ENCODE measurements at places on chromosomes 3 and 15. TPM values are rescaled to one million over a fixed set of nuclear protein-coding genes. Genes with fewer than 3 reads are reported as not detected.
A peak's percentile ranks its signal among the peaks of the same experiment; 100 is the strongest.

GRCh38 chr3:192645437-192645836 lies 81.9 kb downstream of the FGF12 start:
- no peaks in the 10 kb centered on the region for H3K27me3 ChIP-seq
- DNase-seq: no peak
- no peaks in the 10 kb centered on the region for H3K4me1 ChIP-seq
- H3K36me3 ChIP-seq: no peaks in the 10 kb centered on the region

HES1 gene
- 2.5 TPM for total RNA-seq

GAP43 gene
- not detected for total RNA-seq

C3orf49 gene
- total RNA-seq: not detected

GPR176 gene
- total RNA-seq: 0.34 TPM

GRCh38 chr3:125110016-125110875 lies 54.4 kb upstream of the HEG1 start:
- H3K4me3 ChIP-seq: no peak overlapping the region
- H3K27ac ChIP-seq: peak overlapping the region; percentile 77
- peaks cover 33% of the 10 kb centered on the region for H3K4me1 ChIP-seq
- DNase-seq: no peak
- peaks cover 3% of the 10 kb centered on the region for H3K36me3 ChIP-seq

BFSP2 gene
- not detected for total RNA-seq

DNA sequence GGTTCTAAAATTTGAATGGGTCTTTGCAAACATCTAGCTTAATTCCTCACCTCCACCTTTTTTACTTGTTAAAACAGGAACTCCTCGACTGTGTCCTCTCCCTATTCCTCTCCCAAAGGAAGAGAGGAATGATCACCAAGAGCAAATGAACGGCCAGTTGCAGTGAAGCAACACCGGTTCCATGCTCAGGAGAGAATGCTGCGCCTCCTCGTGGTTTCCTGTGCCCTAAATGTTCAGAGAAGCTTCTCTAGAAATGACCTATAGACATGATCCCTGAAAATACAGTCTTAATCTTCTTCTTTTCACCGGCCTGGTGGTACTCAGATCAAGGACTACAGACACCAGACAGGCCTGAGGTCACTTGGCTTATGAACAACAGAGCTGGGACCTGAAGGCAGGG lies 65.1 kb upstream of the GUCA1C start:
- no peak overlapping the region for H3K4me3 ChIP-seq
- H3K27me3 ChIP-seq: peaks cover 10% of the 10 kb centered on the region
- no peaks in the 10 kb centered on the region for H3K4me1 ChIP-seq
- no peaks in the 10 kb centered on the region for H3K36me3 ChIP-seq

DNA sequence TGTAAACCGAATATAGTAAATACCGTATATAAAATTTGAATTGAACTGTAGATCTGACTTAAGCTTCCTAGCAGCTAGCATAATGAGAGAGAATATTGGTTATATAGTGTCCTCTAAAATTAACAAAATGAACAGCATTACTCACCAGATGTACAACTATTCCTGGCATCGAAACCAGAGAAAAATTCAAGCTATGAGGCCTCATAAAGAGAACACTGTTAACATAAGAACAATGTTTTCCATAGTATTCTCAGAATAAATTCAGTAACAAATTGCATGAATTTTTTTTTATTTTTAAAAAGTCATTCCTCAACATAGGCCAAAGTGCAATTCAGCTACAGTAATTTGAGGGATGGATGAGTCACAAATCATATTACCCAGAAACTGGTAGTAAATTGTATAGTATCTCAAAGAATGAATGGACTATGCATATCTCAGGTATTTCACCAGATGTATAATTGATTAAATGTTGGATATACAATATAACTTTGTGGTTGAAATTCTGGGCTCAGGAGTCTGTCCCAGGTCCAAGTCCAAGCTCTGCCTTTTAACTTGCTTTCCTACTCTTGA lies 5.0 kb downstream of the TMEM207 start:
- H3K4me1 ChIP-seq: peaks cover 9% of the 10 kb centered on the region
- H3K27ac ChIP-seq: no peak overlapping the region
- no peaks in the 10 kb centered on the region for H3K36me3 ChIP-seq
- DNase-seq: no peak
- peaks cover 6% of the 10 kb centered on the region for H3K27me3 ChIP-seq

- no peak for DNase-seq
- H3K4me1 ChIP-seq: no peaks in the 10 kb centered on the region
- no peaks in the 10 kb centered on the region for H3K36me3 ChIP-seq
Measured at GRCh38 chr3:125602752-125603649, 7.7 kb upstream of the OSBPL11 start.

GRCh38 chr15:60191016-60191415 lies 186.9 kb downstream of the FOXB1 start:
- no peak overlapping the region for H3K27ac ChIP-seq
- H3K27me3 ChIP-seq: peaks cover 48% of the 10 kb centered on the region
- H3K4me1 ChIP-seq: no peaks in the 10 kb centered on the region
- DNase-seq: no peak

GRCh38 chr3:127835993-127836882 lies 13.9 kb upstream of the MGLL start:
- H3K4me3 ChIP-seq: no peak overlapping the region
- H3K4me1 ChIP-seq: no peaks in the 10 kb centered on the region
- DNase-seq: no peak
- peaks cover 3% of the 10 kb centered on the region for H3K27me3 ChIP-seq

- DNase-seq: no peak
- no peaks in the 10 kb centered on the region for H3K27me3 ChIP-seq
- H3K36me3 ChIP-seq: peaks cover 64% of the 10 kb centered on the region
- no peak overlapping the region for H3K27ac ChIP-seq
- H3K4me3 ChIP-seq: no peak overlapping the region
Measured at GRCh38 chr3:3154879-3155610, 24.4 kb downstream of the CRBN start.

USP13 gene
- total RNA-seq: 11.1 TPM

GRCh38 chr3:66712210-66712609 lies 211.4 kb upstream of the LRIG1 start:
- no peak for DNase-seq
- H3K4me3 ChIP-seq: no peak overlapping the region
- peaks cover 6% of the 10 kb centered on the region for H3K27me3 ChIP-seq
- no peaks in the 10 kb centered on the region for H3K36me3 ChIP-seq
- H3K27ac ChIP-seq: no peak overlapping the region
- no peaks in the 10 kb centered on the region for H3K4me1 ChIP-seq

TGM4 gene
- total RNA-seq: not detected

- H3K4me3 ChIP-seq: no peak overlapping the region
- peaks cover 2% of the 10 kb centered on the region for H3K27me3 ChIP-seq
- DNase-seq: no peak
- no peaks in the 10 kb centered on the region for H3K36me3 ChIP-seq
- no peaks in the 10 kb centered on the region for H3K4me1 ChIP-seq
Measured at GRCh38 chr3:41327718-41328117, 128.4 kb downstream of the CTNNB1 start.

DPPA2 gene
- not detected for total RNA-seq

GRCh38 chr3:166685246-166685645 lies 694.9 kb downstream of the ZBBX start:
- H3K36me3 ChIP-seq: no peaks in the 10 kb centered on the region
- no peak overlapping the region for H3K4me3 ChIP-seq
- no peak overlapping the region for H3K27ac ChIP-seq
- no peak for DNase-seq

DNA sequence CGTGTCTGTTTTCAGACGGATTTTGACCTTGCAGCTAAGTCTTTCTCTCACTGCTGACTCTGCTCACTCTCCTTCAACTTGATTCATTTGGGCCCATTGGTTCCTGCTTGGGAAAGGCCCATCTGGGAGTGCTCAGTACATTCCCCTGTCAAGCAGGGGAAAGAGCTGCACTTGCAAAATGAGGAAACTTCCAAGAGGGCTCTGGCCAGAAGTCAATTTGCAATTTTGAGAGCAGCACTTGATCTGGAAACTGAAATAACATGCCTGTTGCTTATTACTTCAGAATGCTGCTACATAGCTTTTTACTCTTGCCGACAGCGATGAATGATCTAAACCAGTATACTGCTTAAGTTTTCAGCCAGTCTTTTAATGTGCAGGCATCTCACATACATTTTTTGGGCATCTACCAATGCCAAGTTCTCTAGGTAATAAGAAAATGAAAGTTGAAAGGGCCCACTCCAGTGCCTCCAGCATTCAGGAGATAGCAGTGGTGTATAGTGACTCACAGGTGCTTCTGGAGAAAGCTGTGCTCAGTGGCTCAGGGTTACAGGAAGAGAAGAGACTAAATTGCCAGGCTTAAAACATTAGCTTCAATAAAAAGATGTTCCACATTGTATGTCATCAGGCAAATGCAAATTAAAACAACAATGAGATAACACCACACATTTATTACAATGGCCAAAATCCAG lies 70.1 kb upstream of the RORA start:
- H3K36me3 ChIP-seq: no peaks in the 10 kb centered on the region
- H3K27me3 ChIP-seq: peaks cover 3% of the 10 kb centered on the region
- DNase-seq: no peak
- H3K4me3 ChIP-seq: no peak overlapping the region

DNA sequence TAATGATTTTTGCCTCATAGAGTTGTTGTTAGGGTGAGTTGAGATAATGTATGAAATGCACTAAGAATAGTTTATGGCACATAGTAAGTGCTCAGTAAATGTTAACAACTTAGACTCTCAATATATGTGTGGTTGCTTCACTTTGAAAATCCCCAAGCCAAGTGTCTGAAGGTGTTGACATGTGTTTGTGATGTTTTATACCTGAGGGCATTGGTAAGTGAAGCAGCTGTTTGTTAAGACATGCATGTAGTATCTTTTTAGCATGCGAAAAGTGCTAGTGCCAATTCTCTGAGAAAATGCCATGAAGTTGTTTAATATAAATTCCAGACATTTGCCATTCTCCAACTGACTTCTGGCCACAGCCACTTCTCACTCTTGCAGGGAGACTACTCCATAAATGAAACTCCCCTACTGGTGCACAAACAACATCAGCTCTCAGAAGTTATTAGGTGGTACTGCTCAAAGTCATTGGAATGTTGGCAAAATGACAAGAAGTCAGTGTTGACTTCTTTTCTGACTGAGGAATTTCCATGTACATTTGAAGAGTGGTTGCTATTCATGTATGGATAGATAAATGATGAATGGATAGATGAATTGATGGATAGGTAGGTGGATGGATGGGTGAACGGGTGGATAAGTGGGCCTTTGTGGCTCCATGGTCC lies 103.6 kb upstream of the NUDT16 start:
- H3K4me1 ChIP-seq: no peaks in the 10 kb centered on the region
- no peak overlapping the region for H3K4me3 ChIP-seq
- H3K36me3 ChIP-seq: no peaks in the 10 kb centered on the region
- DNase-seq: no peak
- H3K27ac ChIP-seq: no peak overlapping the region

DNA sequence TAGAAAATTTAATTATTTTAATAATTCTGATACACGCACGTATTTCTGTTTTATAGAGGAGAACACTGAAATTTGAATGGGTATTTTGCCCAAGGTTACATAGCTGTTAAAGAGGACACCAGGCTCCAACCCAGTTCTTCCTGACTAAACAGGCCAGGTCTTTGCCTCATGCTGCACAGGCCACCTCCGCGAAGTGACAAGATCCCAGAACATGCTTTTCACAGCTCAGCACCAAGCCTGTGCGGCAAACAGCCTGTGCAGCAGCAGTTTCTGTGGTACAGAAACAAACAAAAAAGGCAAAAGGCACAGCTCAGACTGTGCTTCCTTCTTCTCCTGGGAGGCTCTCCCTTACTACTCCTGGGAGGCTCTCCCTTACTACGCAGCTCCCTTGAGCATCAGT lies 6.5 kb downstream of the FOXL2 start:
- H3K36me3 ChIP-seq: no peaks in the 10 kb centered on the region
- DNase-seq: no peak
- peaks cover 88% of the 10 kb centered on the region for H3K27me3 ChIP-seq
- no peak overlapping the region for H3K27ac ChIP-seq
- H3K4me1 ChIP-seq: peaks cover 37% of the 10 kb centered on the region

DNA sequence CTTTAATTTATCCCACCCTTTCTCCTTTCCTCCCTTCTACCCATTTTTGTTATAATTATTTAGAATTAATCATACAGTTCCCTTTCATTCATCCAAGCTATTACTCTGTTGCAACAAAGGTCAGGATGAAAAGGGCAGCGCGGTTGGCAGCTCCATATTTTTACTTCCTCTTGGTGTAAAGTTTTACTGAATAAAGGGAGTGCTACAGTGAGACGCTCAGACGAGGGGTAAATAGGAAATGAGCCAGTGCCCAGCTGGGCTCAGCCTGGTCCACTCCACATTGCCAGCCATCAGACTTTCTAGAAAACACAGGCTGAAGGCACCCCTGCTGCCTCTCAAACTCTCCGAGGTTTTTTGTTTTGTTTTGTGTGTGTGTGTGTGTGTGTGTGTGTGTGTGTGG lies 21.9 kb upstream of the ZBTB38 start:
- H3K36me3 ChIP-seq: peaks cover 1% of the 10 kb centered on the region
- H3K4me1 ChIP-seq: no peaks in the 10 kb centered on the region
- no peak for DNase-seq
- peaks cover 2% of the 10 kb centered on the region for H3K27me3 ChIP-seq
- H3K4me3 ChIP-seq: no peak overlapping the region

DNA sequence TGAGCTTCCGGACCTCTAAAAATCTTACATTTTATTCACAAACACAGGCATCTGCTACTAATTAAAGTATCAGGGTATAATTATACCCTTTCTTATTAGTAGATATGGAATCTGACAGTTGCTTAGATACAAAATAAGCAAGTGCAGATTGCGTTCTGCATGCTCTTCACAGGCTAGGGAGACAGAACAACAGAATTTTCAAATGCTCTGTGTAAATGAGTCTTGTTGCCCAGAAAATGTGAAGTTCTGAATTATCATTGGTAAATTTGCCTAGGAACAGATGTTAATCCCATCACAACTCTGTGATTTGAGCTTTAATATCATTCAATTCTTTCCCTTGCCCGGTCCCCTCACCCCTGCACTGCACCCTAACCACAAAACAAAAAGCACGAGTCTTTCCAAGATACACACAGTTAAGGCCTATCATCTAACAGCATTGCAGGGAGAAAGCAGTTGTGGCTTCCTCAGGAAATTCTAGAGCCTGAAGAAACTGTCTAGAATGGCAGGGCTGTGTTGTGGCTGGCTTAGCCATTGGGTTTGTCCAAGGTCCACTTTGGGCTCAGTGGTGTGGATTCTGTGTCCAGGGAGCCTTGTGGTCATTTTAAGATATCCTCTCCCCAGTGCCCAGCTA lies 119.8 kb downstream of the PDCD6IP start:
- H3K27me3 ChIP-seq: peaks cover 6% of the 10 kb centered on the region
- no peaks in the 10 kb centered on the region for H3K36me3 ChIP-seq
- H3K4me1 ChIP-seq: no peaks in the 10 kb centered on the region
- H3K27ac ChIP-seq: no peak overlapping the region
- no peak for DNase-seq

KLHL40 gene
- not detected for total RNA-seq
